ENCODE measurements at places on chromosomes 16 and 17.
A peak's percentile ranks its signal among the peaks of the same experiment; 100 is the strongest.

- no peak for DNase-seq
Observed at GRCh38 chr17:50764734-50765149, 2.6 kb downstream of the ANKRD40CL start.

DNA sequence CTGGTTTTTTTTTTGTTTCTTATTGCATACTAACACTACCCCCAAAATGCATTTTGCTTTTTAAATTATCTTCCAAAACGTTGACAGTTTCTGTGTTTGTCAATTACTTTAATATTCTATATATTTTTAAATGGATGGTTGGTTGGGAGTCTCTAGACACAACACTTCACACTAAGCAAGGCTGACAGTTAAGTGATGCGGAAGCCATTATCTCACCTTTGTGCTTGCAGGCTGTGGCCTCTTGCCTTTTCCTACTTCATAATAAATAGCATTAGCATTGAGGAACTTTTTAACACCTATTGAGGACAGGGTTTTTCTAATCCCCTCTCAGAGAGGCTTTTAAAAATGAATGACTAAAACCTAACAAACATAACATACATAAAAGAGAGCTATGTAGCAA lies 280.8 kb upstream of the TBX2 start:
- no peak for DNase-seq

GRCh38 chr17:58539698-58540097 lies 25.3 kb upstream of the MTMR4 start:
- no peak for DNase-seq

DNA sequence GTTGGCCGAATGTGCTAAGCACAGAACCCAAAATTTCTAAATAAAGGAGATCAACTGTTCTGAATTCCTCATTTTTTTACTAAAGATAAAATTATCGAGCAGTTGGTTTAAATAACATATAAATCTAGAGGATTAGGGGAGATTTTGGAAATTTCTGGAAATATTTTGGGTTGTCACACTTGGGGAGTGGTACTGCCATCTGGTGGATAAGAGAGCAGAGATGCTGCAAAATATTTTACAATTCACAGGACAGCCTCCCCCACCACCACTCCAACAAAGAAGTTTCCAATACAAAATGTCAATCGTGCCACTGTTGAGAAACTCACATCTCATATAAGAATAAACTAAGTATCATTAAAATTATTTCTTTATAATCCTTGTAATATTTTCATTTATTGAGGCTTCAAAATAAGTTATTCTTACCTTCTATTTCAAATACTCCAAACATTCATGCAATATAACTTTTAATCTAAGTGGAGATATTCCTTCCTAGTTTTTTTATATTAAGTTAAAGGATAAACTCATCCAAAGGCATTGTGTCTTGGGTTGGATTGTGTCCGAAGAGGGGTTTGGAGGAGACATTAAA lies 17.0 kb upstream of the ABCA8 start:
- DNase-seq: no peak

DNA sequence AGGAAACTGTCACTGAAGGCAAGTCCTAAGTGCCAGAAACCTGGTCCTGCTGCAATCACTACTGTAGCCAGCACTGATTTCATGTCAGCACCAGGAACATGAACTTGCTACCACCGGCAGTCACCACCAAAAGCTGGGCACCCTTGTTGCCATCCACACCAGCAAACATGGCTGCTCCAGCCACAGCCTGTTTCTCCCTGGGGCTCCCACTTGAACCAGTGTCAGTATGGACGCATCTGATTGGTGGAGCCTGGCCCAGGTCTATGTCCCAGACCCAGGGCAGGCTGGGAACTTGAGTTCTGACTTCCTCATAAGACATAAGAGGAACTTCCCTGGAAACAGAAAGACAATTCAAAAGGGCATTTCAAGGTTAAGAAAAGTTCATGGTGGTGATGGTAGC lies 56.5 kb downstream of the COPRS start:
- no peak for DNase-seq

GRCh38 chr17:11943759-11944347 lies 53.4 kb downstream of the ZNF18 start:
- DNase-seq: no peak

- no peak for DNase-seq
Observed at GRCh38 chr16:74601126-74601871, 5.6 kb downstream of the GLG1 start.

GRCh38 chr16:74083541-74083940 lies 213.1 kb upstream of the PSMD7 start:
- no peak for DNase-seq

DNA sequence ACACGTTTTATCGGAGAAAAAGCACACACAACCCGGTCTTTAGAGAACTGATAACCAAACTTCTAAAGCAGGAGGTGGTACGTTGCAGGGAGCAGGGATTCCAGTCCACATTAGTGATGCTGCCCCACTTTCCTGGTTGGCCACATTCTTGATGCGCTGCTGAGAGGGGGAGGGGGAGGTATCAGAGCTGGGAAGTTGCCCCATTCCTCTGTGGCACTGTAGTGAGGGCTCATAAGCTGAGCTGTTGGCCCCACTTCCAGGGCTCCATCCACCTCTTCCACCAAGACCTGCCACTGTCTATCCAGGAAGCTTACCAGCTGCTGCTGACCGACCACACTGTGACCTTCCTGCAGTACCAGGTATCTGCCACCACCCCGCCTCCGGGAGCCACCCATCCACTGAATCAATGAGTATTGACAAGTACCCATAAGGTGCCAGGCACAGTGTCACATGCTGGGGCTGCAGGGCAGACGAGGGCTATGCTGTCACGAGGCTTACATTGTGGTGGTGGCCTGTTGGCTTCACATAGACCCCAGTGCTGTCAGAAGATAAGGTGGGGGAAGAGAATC lies 1.1 kb downstream of the TSEN54 start:
- DNase-seq: no peak

DNA sequence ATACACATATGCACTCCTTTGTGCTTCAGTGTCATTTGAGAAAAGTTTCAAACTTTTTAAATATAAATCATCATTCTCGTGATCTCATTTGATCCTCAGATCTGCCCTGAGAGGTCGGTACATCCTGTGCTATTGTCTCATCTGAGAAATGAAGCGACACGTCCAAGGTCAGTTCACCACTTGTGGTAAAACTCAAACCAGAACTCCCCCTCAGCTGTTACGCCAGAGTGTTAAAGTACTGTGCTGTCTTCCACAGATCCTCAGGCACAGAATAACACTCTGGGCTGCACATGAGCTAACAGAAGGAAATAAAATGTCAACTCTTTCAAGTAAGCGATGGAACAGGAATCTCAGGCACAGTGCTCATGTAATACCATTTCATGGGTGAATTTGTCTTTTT lies 31.4 kb downstream of the ANKFN1 start:
- DNase-seq: no peak

DNA sequence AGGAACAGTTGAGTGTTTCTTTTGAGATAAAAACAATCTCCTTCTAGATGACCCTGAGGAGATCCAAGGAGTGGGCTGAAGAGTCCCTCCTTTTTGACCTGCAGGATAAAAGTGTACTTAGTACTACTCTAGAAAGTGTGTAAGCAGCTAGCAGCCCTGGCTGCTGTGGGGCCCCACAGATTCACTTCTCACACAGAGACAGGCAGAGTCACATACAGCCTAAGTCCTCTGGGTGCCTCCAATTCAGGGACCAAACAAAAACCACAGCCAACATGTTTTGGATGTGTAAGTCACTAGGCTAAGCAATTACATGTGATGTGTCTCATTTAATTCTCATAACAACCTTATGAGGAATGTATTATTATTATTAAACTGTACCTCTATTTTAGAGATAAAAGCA lies 97.1 kb downstream of the TMEM100 start:
- no peak for DNase-seq

DNA sequence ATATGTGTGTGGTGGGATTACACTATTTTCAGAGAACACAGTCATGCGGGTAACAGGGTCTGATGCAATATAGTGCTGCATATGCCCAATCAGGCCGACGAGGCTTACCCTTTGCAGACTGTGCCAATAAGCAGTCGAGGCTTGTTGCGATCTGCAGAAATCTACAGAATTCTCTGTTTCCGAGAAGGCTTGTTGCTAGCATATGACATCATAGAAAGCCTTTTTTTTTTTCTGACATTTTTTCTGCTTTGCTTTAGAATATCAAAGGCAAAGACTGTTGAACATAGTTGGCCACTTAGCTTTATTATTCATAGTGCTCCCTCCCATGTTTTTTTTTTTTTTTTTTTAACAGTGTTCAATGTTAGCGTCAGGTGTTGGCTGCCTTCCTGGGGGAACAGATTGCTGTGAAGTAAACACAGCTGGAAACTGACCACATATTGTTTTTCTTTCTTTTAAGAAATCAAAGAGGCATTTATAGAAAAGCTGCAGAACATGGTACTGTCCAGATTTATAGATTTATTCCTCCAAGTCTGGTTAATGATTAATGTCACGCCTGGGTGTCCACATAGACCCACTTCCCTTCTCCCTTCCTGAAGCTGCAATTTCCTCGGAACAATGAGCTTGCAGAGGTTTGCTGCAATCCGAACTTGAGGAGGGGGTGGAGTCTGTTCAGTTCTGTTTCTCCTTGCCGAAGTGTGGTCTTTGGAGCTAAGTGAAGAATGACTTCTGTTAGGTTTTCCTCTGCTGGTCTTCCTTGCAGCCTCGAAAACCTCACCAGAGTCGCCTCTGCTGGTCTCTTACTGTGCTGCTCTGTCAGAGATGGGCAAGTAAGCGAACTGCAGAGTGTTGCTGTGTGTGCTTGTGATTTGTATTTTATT lies 87.3 kb downstream of the MAP2K6 start:
- peak; percentile 25 for DNase-seq

DNA sequence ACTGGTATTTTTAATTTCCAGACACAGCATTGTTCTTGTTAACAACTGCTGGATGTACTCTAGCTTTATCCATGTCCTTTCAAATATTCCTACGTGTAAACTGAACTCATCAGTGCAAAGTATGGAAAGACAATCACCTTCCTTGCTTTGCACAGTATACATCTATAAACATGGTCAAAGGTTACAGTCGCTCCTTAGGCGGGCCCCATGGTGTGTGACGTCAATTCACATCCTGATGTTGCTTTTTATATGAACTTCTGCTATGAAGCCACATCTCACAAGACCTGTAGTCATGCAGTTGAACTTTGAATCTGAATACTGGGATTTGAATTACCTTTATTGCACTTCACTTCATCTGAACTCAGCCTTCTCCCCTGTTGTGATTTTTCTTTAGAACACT lies 447.6 kb upstream of the PSMD7 start:
- DNase-seq: no peak
